RWPE1 (cell line): ENCODE measurements at places on chromosomes 6 and 20.
A peak's percentile ranks its signal among the peaks of the same experiment; 100 is the strongest.

GRCh38 chr6:142300302-142300701 lies 1.5 kb upstream of the ADGRG6 start:
- DNase-seq: no peak

DNA sequence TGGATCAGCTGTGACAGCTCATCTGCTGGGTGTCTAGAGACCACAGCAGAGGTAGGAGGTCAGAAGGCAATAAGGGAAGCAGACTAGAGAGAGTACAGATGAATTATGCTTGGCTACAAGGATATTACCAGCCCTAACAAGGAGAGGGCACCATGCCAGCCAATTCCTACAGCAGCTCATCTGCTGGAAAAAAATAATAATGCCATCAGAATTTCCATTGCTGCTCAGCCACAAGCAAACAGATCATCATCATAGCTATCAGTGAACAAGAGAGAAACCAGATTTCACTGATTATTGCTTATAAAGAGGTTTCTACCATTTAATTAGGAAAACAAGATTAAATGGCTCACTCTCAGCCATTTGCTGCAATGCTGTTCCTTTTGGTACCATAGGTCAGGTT lies 66.5 kb downstream of the PSMG4 start:
- no peak for DNase-seq

DNA sequence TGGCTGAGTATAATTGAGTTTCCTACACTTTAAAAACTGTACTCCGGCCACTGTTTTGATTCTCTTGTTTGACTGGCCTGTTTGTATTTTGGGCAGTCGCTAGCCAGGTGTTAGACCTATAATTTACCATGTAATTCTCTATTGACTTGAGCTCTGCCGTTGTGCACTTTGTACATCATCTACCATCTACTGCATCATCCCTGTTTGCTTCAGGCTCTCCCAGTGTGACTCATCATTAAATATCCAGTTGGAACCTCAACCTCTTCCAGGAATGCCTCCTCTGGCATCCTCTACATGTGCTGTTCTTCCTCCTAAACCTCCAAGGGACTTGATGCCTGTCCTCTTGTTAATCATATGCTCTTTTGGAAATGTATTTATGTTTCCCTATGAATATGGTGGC lies 72.3 kb downstream of the FARS2 start:
- peak; percentile 19 for DNase-seq

- DNase-seq: no peak
Measured at GRCh38 chr6:85544776-85545175, 48.9 kb downstream of the SNX14 start.

- DNase-seq: peak; percentile 42
Measured at GRCh38 chr20:2521369-2522305, 12.9 kb upstream of the ZNF343 start.

DNA sequence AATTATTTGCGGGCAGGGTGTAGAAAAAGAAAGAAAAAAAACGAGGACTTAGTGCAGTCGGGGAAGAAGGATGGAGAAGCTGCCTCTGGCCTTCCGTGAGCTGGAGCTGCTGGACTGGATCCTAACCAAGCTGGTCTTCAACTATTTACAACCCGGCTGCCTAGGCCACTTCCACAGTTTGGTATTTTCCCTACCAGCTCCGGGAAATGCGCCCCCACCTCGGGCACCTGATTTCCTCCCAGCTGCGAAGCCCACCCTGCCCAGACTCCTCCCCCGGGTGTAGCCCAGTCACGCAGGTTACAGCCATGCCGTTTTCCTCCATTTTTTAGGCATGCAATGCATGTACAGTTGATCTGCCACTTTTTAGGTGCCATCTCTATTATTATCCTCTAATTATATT lies 21.2 kb downstream of the THEMIS start:
- no peak for DNase-seq

DNA sequence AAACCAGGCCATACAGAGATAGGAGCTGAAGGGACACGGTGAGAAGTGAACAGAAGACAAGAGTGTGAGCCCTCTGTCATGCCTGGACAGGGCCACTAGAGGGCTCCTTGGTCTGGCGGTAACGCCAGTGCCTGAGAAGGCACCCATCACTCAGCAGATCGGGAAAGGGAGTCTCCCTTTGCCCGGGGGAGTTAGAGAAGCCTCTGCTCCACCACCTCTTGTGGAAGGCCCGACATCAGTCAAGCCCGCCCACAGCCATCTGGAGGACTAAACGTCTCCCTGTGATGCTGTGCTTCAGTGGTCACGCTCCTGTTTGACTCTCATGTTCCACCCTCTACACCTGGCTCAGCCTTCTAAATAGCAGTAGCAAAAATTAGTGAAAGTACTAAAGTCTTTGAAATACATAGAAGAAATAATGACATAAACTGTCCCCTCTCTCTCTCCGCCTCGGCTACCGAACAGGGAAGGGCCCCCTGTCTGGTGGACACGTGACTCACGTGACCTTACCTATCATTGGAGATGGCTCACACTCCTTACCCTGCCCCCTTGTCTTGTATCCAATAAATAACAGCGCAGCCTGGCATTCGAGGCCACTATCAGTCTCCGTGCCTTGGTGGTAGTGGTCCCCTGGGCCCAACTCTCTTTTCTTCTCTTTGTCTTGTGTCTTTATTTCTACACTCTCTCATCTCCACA lies 66.7 kb downstream of the RPP21 start:
- DNase-seq: no peak

DNA sequence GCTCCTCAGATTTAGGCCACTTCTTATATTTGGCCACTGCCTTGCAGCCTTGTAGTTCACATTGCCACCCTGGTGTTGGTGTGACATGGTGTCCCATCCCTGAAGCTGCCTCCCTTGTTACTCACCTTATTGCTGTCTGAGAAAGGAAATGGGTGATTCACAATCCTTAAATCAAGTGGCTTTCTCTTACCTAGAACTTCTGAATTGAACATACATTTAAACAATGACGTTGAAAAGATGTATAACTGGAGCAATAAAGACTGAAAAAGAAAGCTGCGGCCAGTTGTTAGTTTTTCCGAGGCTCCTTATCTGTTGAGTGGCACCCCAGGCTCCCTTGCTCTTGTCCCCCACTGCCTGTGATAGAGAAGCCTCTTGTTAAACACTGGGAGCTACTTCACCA lies 28.8 kb upstream of the GNRH2 start:
- DNase-seq: no peak

- no peak for DNase-seq
Measured at GRCh38 chr6:25028328-25028727, 92.6 kb upstream of the RIPOR2 start.

DNA sequence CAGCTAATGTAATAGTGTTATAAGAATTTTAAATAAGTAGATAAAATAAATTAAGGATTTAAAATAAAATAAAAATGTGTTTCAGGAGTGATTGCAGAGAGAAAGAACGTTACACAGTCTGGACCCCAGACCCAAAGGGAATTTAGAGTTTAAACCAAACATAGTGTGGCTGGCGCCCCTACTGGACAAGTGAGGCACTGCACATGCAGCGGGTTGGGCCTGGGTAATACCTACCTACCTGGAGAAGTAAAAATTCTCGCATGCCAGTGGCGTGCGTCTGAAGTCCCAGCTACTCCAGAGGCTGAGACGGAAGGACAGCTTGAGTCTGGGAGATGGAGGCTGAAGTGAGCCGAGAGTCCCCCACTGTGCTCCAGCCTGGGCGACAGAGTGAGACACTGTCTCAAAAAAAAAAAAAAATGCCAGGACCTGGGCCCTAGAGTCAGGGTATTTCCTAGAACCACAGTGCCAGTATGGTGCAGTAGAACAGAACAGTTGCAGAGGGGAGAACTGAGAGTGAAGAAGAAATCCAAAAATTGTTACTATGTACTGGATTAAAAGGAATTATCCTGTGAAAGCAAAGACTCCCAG lies 71.4 kb upstream of the TCF21 start:
- DNase-seq: no peak

GRCh38 chr20:33770005-33770404 lies 38.2 kb downstream of the ZNF341 start:
- DNase-seq: no peak

DNA sequence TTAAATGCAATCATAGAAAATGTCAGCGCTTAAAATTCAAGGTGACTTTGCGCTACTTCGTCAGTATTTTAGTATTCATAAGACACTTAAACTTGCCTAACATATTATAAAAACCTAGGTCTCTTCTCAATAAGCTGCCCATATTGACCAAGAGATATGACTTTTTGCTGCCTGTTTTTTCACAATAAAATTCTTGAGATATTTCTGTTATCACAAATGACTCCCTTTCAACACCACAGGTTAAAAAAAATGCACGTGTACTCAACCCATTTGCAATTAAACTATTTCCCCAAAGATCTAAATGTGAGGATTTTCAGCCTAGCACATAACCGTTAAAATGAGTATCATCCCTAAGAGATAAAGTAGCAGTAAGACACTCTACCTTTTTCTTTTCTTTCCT lies 10.7 kb downstream of the ATXN1 start:
- DNase-seq: no peak

GRCh38 chr20:57309544-57310115 lies 20.0 kb upstream of the SPO11 start:
- DNase-seq: no peak

DNA sequence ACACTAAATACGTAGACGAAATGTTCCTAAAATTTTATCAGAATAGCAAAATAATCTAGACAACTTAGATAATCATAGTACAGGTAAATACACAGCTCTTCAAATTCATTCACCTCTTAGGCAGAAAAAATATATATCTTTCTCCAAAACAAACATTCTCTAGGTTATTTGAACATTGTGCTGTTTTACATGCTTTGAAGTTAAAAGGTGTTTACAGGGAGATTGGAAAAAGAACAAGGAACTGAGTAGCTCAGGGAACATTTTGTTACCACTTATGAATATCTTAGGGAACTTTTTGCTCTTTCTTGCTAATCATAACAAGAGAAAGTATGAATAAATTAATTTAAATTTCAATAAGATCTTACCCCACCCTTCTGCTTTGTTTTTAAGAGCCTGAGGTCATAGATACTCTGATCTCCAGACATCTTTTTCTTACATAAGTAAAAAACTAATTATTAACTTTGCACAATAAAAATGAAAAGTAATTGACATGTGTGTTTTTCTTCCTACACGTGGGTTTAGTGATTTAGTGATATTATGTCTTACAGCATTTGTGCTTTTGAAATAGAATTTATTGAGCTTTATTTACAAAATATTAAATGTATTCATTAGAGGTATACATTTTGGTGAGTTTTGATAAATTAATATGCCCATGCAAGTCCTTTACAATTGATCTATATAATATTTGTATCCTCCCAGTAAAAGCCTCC lies 1141.4 kb upstream of the EYS start:
- DNase-seq: no peak

GRCh38 chr6:146889303-146889702 lies 290.5 kb downstream of the ADGB start:
- DNase-seq: no peak

- DNase-seq: no peak
Measured at GRCh38 chr6:26249957-26250697, 114.9 kb upstream of the BTN3A2 start.

DNA sequence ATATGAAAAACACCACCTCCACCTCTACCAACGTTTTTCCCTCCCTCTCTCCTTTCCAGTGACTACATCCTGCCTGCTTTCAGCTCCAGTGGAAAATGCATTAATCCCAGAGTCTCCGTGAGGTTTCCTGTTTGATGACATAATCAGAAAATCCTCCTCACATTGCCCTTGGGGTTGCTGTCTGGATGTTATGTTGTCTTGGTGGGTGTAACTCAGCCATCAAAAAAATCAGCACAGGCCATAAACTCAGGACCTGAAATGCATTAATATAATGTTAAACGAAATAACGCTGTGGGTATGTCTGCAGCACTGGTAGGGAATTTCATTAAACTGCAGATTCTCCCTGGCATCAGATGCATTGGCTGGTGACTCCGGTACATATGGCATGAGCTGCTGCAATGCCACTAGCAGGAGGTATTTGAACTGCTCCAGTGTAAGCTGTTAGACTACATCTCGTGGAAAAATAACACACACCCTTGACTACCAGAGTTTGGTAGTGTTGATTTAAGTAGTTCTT lies 297.8 kb downstream of the PRL start:
- DNase-seq: no peak

GRCh38 chr20:41719151-41719550 lies 101.0 kb upstream of the CHD6 start:
- no peak for DNase-seq

DNA sequence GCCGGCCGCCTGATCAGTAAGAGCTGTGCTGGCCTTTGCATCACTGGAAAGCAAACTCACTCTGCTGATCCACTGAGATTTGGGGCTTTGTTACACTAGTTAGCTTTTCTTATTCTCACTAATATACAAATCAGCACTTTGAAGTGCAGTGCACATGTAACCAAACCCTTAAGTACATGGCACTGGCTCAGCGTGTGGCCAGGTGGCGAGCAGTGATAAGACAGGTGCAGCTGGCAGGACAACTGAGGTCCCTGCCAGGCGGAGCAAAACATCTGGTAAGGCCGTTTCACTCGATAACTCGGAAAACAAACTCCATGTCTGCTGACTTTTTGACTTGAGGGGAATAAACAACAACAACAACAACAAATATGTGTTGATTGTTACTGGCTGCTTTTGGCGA lies 11.0 kb downstream of the GFRA4 start:
- DNase-seq: no peak

- DNase-seq: peak; percentile 24
Measured at GRCh38 chr6:32047084-32047478, 8.9 kb downstream of the CYP21A2 start.
